AG09309 (cell line): ENCODE measurements at places on chromosomes 12 and 14.

GRCh38 chr14:80926397-80927082 is 15.0 kb downstream of the CEP128 start:
- DNase-seq, result peak; percentile 46

DNA sequence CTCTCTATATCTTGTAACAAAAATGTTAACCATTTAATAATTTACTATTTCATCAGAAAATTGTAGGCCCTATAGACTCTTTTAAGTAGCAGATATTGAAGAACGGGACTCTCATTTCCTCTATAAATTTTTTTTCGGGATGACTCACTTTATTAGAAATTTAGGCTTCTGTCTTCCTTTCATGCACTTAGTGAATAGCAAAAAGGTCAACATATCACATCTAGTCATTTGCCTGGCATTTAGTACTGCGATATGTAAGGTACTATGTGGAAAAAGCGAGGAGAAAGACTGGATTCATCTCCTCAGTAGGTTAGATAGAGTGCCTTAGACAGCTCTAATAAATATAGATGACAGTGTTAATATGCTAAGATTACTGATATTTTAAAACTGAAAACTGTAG is 166.3 kb upstream of the PTPRQ start:
- DNase-seq, result no peak

GRCh38 chr12:75170640-75171185 is 38.9 kb downstream of the KCNC2 start:
- no peak for DNase-seq

GRCh38 chr12:7961395-7962178 is 25.6 kb upstream of the SLC2A3 start:
- DNase-seq, result no peak

DNA sequence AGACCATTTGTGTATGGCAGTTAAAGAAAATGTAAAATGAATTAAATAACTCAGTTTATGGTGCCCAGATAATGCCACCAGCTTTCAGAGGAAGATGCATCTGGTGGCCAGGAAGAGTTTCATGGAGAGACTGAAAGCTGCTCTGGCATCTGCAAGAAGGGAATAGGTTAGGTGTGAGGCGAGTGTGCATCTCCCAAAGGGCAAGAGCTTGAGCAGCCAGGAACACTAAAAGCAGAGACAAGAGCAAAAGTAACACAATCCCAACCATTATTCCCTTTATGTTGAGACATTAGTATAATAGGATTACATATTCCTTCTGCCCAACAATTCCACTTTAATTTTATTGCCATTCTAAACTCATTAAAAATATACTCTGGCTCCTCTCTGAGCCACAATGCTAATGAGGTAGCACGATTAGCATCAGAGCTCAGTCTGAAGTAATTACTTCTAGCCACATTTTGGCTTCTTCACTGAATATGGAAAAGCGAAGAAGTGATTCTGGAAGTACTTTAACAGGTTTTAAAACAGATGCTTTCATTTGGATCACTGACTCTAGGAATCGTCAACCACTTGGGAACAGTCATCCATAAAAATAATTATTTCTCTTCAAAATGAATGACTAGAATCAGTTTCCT is 309.4 kb upstream of the TMTC1 start:
- no peak for DNase-seq

- DNase-seq, result no peak
Observed at GRCh38 chr12:1670358-1671268, 20.3 kb upstream of the ADIPOR2 start.

GRCh38 chr12:103877934-103878510 is 37.0 kb upstream of the NT5DC3 start:
- DNase-seq, result no peak

GRCh38 chr12:3757261-3757660 is 4.4 kb upstream of the CRACR2A start:
- DNase-seq, result no peak

GRCh38 chr12:110931315-110931728 is 10.9 kb upstream of the MYL2 start:
- DNase-seq, result no peak

DNA sequence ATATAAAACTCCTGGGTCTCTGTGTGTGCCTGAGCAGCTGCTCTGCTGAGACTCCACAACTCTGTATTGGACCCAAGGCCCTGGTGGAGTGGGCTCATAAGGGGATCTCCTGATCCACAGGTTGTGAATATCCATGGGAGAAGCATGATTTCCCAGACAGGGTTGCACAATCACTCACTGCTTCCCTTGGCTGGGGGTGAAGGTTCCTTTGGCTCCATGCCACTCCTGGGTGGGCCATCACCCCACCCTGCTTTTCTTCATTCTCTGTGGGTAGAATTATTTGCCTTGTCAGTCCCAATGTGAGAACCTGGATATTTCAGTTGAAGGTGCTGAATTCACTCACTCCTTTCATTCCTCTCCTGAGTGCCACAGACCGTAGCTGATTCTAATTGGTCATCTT is 205.2 kb upstream of the TMEM260 start:
- no peak for DNase-seq

DNA sequence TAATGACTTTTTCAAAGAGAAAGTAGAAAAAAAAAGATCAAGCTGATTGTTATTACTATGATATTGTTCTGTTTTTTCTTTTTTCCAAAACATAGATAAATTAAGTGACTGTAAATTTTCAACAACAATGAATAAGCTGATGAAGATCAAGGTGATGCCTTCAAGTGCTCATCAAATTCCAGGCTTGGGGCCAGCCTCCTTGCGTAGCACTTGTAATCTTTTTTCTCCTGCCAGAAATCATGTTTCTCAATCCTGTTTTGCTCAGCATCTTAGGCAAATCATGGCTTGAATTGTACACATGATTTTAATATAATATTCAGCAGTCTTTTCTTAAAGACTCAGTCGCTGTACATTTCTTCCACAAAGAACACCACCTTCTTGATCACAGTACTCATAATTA is 333.2 kb downstream of the NPAS3 start:
- no peak for DNase-seq

GRCh38 chr12:41998436-41998835 is 146.2 kb downstream of the GXYLT1 start:
- no peak for DNase-seq

GRCh38 chr14:100159094-100159864 is at the start of gene DEGS2:
Gene DEGS2 (minus strand): TSS chr14:100159645. CDS start chr14:100159587, 58 bp downstream.
- no peak for DNase-seq

GRCh38 chr12:104748790-104749189 is 209.3 kb downstream of the SLC41A2 start:
- DNase-seq, result no peak

DNA sequence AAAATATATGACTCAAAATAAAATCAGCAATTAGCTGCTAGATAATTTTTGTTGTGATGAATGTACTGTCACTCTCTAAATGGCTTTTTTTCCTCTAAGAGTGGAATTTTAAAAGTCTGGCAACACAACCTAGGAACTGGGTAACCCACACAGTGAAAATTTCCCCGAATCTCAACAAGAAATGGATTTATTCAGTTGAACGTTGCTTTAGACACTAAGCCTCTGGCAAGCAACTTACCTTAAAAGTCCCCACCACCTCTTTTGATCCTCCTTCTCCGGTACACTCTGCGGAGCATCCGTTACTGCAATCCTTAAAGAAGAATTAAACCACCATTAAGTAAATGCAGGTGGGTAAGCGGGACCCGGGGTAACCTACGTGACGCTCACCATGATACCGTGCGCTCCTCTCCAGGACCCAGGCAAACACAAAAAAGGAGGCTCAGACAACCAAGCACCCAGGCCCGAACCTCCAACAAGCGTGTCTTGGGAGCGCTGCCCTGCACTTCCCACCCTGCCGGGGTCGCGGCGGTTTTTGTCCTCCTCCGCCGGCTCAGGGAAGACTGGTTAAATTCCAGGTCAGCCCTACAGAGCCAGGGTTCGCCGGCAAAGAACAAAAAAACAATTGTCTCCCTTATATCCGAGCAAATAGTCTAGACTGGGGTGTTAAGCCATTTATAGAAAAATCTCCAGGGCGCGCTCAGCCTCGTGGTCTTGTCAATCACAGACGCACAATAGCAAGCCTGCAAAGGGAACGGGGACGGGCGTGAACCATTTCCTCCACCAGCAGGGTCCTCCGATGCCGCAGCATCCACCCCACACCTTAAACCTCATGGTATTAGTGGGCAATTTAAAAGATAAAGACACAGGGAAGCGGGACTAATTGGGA is 47.1 kb downstream of the BCAT1 start:
- no peak for DNase-seq

DNA sequence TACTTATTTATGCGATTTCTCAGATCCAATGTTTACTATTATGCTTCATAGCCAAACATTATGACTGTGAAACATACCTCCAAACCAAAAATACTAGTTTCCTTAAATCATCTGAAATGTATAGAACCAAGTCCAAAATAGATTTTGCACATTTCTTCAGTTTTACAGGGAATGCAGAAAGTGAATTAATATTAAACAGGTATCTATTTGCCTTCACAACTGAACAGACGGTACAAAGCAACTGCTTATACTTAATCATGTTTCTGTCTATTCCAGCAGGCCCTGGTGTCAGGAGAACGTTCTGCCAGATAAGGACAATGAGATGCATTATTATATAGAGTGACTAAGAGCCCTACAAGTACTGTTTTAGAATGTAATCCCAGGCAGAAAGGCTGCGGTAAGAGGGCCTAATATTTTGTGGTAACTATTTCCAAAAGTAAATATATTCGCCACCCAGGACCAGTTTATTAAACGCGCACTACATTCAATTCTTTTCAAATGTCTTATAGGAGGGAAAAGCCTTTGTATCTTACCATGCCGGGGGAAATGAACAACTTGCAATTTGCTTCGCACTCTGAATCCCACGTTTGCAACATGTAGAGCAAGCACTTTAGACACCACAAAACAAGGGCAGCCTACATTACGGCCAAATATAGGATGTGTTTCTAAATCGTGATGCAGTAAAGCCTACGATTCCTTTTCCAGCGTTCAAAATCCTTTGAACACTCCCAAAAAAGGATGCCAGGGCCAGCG is 1.5 kb downstream of the CORO1C start:
- DNase-seq, result no peak
